ENCODE measurements at places on chromosomes 1 and 21.

DNA sequence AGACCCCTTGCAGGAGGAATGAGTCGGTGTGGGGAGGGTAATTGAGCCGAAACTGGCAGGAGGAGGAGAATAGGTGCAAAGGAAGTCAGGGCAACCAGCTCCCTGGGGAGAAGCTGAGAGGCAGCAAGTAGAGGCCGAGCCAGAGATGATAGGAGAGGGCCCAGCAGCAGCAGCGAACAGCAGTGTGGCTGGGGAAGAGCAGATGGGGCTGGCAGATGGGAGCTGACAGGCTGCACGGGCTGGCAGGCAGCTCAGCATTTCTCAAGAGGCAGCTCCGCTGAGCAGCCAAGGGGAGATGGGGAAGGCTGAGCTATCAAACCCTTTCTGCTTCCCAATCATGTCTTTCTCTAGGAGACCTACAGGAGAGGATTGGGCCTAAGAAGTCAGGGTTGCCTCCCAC lies 158.2 kb downstream of the TRIM33 start:
- no peak for DNase-seq

GRCh38 chr1:185156288-185156853 lies 382 bp downstream of the TRMT1L start:
- no peak for DNase-seq

- DNase-seq, result no peak
Observed at GRCh38 chr1:155466617-155466972, 96.0 kb downstream of the ASH1L start.

GRCh38 chr1:19936061-19936750 lies 12.8 kb upstream of the PLA2G2E start:
- no peak for DNase-seq

- DNase-seq, result no peak
Observed at GRCh38 chr1:15219280-15220023, 27.6 kb upstream of the FHAD1 start.

DNA sequence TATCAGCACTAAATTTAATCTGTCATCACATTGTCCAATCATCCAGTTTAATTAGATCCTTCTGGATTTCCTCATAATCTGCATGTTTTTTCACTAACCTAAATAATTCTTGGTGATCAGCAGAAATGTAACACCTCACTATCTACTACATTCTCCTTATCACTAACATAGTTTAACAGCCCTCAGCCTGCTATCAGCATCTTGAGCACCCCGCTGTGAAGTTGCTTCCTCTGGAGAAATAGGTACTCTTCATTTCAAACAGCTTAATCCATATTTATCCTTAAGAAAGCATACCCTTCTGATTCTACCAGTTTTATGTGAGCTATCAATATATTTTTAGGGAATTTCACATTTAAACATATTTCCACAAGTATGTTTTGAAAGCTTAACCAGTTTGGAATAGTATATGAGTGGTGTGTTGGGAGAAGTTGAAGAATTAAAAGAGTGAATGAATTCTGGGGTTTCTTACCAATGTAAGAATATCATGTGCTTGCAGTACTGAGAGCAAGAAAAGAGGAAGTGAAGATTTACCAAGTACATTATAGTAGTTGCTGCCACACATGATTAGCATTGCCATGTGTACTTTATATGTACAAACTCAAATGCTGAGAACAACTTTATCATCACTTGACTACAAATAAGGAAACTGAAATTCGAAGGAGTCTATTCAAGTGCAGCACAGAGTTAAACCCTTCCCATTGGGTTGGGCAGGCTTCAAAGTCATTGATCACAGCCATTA lies 771.1 kb upstream of the ADGRL4 start:
- no peak for DNase-seq

DNA sequence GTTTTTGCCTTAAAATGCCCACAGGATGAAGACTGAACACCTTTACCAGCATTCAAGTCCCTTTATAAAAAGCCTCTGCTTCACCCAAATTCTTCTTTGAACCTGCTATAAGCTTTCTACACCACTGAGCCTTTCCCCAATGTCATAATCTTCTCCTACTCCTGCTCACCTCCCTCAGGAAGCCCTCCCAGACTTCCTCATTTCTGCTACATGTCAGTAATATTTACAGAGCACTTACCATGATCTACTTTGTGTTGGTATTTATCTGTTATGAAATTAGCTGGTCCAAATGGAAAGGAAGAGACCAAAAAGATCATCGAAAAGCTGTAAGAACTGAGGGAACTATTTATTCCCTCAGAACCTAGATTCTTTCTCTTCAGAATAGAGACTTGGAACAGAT lies 8.5 kb downstream of the OVGP1 start:
- no peak for DNase-seq

DNA sequence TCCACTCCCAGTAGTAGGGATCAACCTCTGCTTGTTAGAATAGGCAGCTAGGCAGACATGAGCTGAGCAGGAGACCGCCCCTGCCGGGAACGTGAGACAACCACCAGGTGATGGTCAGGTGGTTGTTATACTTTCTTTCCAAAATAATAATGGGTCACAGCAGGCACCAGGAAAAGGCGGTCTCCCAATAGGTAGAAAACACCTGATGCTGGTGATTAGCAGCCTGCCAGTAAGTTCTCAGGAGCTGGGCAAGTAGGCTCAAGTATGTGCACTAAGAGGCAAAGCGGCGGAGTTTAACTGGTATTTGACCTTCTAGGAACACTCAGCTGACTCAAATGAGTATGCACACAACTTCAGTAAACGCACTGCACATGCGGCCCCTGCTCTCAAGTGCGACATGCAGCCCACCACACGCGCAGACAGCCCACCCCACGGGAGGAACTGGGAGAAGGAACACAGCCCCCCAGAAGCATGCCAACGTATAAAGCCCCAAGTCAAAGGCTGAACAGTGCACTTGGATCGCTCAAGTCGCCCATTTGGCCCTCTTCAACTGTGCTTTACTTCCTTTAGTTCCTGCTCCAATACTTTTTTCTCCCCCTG lies 80.0 kb downstream of the DESI2 start:
- DNase-seq, result no peak

- no peak for DNase-seq
Observed at GRCh38 chr21:36499578-36500471, 19.9 kb upstream of the CLDN14 start.

DNA sequence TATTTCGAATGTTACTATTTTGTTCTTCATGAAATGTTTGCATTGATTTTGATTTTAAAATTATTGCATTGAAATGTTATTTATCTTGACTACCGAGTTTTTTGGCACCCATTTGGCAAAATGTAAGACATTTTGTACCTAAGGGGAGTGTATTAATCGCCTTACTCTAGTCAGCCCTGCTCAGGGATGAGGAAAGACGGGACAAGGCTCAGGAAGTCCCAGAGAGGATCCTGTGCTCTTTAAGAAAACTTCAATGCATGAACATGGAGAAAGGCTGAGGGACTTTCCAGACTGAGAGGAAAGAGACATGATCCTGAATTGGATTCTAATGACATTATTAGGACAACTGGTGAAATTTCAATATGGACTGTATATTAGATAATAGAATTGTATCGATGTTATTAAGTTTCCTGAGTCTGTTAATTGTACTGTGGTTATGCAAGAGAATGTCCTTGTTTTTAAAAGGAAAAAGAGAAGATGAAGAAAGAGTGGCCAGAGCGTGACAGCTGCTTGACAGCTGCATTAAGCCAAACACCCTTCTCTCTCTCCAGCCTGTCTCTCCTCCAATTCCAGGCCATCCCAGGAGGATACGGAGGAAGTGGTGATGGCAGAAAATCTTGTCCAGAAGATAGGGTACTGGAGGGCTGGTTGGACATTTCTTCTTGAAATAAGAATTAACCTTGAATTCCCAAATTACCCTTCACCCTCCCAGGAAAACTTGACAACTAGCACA lies 66.0 kb downstream of the PLEKHA6 start:
- DNase-seq, result no peak

DNA sequence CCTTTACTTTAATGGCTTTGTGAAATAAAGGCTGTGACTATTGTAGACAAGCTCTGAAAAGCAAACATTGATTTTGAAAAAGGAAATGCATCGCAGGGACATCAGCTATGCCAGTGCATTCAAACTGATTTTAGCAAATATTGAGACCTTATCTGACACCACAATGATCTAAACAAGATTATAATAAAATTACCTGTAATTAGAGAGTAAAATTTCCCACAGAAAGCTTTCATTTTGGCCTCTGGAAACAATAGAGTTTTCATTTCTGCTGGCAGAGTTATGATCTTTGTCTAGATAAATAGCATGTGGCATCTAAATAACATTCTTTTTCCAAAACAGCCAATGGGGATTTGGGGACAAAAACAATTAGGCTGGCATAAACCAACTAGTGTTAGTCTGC lies 650.4 kb upstream of the PRMT6 start:
- DNase-seq, result no peak

GRCh38 chr1:229563701-229564100 lies 5.2 kb upstream of the ABCB10 start:
- no peak for DNase-seq

- no peak for DNase-seq
Observed at GRCh38 chr1:181777812-181778211, 283.7 kb downstream of the ZNF648 start.
